OCI-M1 (cell line): ENCODE measurements at places on chromosomes 6 and 20.

GRCh38 chr6:131776985-131777384, 30.8 kb upstream of the ENPP1 start:
- DNase-seq, result no peak

GRCh38 chr6:138785079-138785478, 10.8 kb upstream of the ECT2L start:
- no peak for DNase-seq

DNA sequence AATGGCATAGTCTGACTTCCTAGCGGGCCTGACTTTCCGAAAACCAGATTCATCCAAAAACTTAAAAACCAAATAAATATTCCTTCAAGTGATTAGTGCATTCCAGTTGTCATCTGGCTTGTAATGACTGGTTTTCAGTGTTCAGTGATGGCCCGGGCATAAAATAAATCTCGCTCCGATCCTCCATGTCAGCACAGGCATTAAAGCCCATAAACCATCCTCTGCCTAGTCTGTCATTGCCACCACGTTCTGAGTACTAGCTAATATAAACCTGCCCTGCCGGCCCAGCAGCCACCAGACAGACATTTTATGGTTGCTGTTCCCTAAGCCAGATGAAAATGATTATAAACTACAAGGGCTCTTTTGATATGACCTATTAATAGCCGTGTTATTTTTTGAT, 232.3 kb upstream of the GMDS start:
- DNase-seq, result no peak

DNA sequence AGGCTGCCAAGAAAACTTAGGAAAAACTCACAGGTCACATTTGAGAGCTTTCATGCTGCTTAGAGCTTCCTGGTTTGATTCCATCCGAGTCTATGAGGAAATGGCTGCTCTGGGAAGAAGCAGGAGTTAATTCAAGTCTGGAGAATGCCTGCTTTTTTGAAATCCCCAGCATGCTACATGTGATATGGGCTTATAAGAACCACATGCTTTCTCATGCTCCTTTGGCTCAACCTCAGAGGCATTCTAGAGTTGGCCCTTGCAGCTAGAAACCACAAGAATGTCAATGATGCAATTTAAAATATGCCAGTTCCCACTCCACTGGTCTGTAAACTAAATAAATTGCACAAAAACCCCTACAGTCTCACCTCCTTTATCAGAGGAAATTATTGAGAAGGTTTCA, 142.9 kb upstream of the OLIG3 start:
- peak; percentile 55 for DNase-seq

DNA sequence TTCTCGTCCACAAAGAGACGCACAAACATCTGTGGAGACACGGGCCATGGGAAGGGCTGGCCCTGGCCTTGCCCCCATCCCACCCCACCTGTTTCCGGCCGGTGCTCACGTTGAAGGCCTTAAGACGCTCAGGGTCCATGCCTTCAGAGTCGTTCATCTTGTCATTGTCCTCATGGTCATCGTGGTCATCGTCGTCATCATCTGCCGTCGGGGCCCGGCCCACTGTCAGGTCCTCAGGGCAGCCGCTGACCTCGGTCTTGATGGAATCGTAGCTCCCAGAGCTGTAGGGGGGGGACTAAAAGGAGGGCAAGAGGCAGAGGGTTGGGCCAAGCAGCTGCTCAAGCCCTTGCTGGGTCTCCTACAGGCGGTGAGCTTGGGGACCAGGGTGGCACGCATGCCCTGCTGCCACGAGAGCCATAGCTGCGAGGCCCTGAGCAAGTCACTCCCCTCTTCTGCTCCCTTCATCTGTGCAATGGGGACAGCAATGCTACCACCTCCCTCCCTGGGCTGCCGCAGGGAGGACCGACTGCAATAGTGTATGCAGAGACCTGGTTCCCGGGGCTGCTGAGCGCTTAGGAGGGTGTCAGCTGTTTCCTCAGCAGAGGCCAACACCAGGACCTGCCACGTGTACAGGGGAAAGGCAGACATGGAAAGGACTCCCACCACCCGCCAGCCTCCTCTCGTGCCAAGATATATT, 95.5 kb downstream of the ASXL1 start:
- no peak for DNase-seq

DNA sequence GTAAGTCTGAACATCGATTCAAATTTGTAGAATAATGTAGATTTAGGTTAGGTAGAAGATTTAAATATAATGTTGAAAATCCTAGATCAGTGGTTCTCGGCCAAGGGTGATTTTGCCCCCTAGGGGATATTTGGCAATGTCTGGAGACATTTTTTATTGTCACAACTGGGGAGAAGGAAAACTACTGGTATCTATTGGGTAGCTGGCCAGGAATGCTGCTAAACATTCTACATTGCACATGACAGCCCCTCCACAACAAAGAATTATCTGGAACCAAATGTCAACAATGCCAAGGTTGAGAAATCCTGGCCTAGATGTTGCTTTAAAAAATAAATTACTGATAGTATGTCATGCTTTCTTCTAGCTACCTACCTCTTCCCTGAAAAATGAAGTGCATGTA, 76.1 kb downstream of the HIVEP2 start:
- no peak for DNase-seq

- DNase-seq, result no peak
Observed at GRCh38 chr6:148265054-148265453, 77.6 kb upstream of the SASH1 start.

DNA sequence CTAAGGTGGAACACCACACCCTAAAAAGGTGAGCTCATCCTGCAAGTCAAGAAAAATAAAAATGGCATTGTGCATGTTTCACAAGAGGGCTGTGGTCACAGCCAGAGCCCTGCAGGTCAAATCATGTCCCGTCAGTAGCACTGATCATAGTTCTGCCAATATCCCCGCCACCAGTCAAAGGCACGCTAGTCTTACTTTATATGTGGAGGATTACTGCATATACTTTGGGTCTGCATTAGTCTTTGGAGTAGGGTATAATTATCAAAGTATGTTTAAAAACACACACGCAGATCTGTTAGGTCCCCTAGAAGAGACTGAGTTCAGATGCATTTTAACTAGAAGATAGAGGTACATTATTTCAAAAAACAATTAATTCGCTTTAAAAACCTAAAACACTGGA, 1.8 kb downstream of the PERP start:
- DNase-seq, result no peak
